Stimulated activated CD4-positive, alpha-beta T cell treated with anti-CD3 and anti-CD28 coated beads, Interleukin-1b, Interleukin-23, amount 100 ng/mL, for 1 hour (primary cell): ENCODE measurements at places on chromosomes 1 and 21.

DNA sequence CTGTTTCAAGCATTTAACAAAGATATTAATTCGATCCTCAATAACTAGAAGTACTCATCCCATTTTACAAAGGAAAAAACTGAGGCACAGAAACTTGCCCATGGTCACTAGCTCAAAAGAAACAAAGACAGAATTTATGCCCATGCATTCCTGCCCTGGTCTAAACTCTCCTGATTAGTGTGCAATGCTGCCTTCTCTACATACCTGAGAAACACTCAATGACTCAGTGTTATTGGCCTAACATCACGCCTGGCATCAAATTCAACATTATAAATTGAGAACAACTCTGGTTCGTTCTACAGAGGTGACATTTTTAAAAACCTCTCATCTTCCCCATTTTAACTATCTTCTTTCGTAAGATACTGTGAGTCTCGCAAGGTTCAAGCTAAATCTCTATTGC is 5.2 kb downstream of the APP start:
- no peak for DNase-seq

DNA sequence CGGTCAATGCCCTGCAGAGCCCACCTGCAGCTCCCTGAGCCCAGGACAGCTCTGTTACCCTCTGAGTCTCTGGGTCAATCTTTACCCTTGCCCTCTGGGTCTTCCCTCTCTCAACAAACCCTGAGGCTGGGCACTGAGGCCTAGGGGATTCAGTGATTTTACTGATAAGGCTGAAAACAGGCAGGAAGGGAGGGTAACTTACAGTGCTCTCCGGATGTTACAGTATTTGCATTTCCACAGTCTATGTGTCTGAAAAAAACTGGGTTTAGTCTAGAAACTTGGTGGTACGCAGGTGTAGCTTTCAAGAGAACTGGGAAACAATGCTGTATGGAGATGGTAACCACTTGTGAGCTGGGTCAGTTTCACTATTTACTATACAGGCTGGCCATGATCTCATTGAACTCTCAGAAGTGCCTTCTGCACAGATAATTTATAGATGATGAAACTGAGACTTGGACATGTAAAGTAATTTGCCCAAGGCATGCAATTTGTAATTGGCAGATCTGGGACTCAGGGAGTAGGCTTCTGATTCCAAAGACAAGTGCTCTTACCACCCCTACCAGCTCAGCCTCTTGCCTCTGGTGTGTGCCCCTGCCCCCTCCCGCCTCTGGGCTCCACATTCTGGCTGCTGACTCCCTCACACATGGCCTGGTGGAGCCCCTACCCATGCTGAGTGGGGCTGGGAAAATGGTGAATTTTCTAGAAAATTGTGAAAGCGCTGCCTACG is 48.8 kb downstream of the TENT5C start:
- no peak for DNase-seq

- DNase-seq, result no peak
Measured at GRCh38 chr1:168146160-168146539, 9.4 kb upstream of the GPR161 start.

DNA sequence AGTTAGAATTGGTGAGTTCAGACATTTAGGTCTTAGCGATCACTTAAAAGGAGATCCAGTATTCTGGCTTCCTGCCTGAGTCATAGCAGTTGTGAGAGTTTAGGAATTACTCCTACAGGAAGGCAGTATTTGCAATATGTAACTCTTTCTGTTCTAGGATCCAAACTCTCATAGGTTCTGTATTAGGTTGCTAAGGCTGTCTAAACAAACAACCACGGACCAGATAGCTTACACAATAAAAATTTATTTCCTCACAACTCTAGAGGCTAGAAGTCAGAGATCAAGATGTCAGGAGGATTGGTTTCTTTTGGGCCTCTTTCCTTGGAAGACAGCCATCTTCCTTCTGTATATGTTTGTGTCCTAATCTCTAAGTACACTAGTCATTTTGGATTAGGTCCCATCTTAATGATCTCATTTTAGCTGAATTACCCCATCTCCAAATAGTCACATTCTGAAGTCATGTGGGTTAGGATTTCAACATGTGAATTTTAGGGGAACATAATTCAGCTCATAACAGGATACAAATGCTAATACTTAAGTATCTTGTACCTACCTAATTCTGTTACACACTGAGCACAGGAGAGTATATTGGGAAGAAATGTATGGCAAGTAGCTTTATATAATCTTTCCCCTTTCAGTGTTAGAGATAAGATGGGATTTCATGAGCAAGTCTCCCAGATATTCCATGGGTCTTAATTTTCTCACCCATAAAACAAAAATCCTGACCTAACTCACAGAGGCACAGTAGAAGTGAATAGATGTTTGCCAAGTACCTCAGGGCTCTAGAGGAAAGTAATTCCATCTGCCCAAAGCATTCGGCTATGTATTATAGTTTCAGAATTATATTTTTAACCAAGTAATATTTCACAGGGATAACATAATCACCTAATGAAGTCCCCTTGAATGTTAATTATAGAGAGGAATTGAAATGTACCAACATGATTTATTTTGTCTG is 144.4 kb downstream of the PTBP2 start:
- no peak for DNase-seq

DNA sequence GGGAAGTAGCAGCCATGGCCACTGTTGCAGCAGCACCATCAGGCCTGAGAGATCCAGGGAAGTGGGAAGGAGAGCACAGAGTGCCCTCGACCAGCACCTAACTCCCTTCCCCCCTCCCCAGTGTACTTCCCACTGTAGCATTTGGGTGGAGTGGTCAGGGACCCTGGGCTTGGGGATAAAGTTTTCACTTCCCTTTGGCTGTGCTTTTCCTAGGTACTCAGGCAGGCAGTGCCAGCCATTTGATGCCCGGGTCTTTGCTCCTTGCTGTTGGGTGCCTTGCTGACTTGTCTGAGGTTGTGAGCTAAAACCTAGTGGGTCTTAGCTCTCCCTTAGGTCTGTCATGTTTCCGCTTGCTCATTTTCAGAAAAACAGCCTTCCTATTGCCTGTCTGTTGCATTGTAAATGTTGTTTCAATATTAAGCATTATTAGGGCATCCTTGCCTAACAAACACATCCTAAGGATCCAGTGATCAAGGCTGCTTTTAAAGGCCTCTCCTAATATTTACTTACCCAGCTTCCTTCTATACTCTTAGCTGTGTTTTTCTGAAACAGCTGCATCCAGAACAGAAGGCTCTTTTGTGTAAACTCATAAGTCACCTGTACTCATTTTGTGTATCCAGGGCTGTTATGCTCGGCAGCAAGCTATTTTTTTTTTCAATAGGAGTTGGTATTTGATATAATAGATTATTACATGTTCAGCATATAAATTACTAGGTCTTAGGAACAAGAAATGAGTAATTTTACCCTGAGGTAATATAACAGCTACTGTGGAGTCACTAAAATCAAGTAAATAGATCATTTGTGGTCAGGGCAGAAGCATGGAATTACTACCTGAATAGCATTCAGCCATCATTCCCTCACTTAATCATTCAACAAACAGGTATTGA is 418.6 kb upstream of the PROX1 start:
- DNase-seq, result no peak

- peak; percentile 39 for DNase-seq
Measured at GRCh38 chr1:67685558-67686266, 711 bp downstream of the GADD45A start.

- no peak for DNase-seq
Measured at GRCh38 chr21:27250366-27250765, 283.5 kb upstream of the ADAMTS5 start.

DNA sequence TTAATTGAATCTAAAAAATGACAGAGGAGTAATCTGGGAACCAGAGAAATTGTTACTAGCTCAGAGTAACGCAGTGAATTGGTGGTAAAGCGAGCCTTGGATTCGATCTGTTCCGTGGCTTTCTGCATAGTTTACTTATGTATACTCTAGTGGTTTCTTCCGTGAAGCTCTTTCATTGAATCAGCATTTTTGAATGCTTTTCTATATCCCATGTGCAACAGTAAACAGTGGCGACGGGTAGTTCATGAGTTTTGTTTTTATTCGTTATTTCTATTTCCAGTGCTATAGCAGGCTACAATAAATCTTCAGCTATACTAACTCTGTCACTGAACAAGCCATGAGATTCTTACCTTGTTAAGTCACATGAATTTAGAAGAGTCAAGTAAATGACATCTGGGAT is 14.5 kb upstream of the MAP3K7CL start:
- no peak for DNase-seq

DNA sequence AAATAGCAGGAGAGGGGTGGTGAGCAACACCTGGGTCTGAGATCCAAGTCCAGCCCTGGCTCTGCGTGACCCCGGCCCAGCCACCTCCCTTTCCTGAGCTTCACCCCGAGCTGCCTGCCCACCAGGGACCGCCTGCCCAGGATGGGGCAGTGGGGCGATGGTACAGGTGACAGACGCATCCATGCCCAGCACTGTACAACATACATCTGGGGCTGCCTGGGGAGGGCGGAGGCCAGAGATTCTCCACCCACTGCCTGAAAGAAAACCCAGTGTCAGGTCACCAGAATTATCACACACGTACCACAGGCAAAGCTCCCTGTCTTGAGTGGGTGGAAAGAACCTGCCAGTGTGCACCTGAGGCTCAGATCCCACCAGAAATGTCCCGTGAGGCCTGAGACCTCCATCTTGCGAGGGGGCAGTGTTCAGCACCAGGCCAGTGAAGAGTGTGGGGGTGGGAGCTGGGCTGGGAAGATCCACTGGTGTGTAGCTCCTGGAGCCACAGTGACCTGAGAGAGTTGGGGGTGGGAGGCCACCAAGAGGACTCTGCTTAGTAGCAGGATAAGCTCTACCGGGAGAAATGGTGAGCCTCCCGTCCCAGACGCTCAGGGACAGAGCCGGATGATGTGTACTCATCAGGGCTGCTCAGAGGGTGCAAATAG is 81.5 kb downstream of the DMRTB1 start:
- no peak for DNase-seq

- DNase-seq, result no peak
Measured at GRCh38 chr1:42214447-42214871, 49.9 kb upstream of the GUCA2A start.

DNA sequence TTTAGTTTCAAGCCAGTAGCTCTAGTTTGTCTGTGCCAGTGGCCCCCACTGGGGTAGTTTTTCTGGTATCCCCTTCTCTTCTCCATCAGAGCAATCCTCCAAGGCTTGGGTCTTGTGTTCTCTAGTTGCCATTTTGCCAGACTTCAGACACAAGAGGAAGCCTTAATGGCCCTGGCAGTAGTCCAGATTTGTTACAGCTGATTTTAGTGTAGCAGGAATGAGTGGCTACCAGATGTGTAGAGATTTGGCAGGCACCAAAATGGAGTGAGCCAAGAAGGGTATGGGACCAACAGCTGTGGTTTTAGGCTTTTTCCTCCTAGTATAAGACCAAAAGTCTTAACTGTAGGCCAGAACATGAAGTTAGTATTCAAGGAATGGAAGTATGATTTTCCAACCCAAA is 56.8 kb downstream of the ACP6 start:
- DNase-seq, result no peak
